ENCODE measurements at places on chromosomes 7 and 10.

DNA sequence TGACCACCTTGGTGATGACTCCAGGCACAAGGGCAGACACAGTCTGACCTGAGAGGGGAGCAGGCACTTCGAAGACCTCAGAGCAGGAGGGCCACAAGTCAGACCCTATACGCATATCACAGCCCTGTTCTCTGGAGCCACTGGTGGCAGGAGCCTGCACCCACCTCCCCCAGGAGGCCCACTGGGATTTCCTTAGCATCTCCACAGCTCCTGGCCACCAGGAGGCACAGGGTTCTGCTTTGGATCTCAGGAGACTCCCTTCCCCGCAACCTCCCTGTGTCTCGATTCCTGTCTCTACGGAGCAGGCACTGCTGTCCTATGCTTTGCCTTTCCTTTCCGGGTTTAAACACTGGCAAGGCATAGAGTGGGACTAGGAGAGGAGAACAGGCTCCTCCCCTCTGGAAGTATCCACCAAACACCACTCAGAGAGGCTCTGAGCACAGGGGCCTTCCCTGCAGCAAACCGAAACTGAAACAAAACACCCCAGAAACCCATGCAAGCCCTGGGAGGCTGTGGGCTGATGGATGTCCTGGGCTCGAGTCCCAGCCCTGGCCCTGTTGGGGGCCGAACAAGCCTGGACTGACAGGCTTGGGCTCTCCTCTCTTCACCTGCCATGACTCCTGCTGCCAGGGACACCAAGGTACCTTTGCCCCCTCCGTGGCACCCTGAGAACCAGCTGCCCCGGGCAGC is 166.3 kb downstream of the NEURL1 start:
- peak overlapping the region; percentile 97 for H3K27ac ChIP-seq
- H3K27me3 ChIP-seq, result no peaks in the 10 kb centered on the region
- H3K4me1 ChIP-seq, result peaks cover 19% of the 10 kb centered on the region
- peak overlapping the region; percentile 84 for H3K4me3 ChIP-seq
- DNase-seq, result peak; percentile 77
- H3K36me3 ChIP-seq, result no peaks in the 10 kb centered on the region

DNA sequence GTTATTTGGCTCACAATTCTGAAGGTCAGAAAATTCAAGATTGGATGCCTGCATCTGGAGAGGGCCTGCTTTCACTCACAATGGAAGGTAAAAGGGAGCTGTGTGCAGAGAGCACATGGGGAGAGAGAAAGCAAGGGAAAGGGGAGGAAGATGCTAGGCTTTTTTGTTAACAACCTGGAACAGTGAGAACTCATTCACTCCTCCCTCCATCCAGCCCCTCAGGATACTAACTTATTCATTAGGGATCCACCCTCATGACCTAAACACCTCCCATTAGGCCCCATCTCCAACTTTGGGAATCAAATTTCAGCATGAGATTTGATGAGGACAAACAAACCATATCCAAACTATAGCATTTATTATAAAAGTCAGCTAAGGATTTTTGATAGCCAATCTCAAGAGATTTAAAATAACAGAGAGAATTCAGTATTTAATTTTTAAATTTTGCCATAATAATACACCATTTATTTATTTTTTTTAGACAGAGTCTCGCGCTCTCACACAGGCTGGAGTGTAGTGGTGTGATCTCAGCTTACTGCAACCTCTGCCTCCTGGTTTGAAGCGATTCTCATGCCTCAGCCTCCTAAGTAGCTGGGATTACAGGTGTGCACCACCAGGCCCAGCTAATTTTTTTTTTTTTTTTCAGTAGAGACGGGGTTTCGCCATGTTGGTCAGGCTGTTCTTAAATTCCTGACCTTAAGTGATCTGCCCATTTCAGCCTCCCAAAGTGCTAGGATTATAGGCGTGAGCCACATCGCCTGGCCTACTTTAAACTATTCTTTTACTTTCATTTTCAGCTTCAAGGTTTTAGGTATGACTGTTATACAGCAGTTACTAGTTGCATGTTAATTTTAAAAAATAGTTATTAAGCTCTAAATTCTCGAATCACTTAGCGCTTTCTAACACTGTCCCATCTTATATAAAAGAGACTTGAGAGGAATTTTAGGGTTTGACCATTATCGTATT is 20.3 kb upstream of the ETV1 start:
- no peak overlapping the region for H3K4me3 ChIP-seq
- H3K4me1 ChIP-seq, result no peaks in the 10 kb centered on the region

- H3K27ac ChIP-seq, result peak overlapping the region; percentile 48
- H3K36me3 ChIP-seq, result no peaks in the 10 kb centered on the region
- no peaks in the 10 kb centered on the region for H3K27me3 ChIP-seq
These were observed 99.0 kb downstream of the AGMO start for GRCh38 chr7:15462721-15463389.

DNA sequence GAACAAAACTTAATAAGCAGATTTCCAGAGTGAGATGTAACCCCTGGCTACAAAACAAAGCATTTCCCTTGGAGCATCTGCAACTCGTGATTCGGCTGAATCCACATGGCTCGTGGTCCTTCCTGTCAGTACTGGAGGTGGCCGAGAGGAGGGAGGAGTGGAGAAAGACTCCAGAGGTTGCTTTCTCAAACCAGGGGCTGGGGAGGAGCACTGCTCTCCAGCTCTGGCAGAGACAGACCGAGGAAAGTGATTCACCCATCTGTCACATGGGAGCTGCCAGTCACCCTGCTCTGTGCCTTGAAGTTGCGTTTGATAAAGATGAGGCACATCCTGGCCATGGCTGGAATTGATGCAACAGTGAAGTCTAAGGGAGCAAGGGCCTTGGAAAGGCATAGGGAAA is 72.7 kb downstream of the COL13A1 start:
- no peaks in the 10 kb centered on the region for H3K36me3 ChIP-seq
- no peaks in the 10 kb centered on the region for H3K4me1 ChIP-seq
- H3K27me3 ChIP-seq, result no peaks in the 10 kb centered on the region
- no peak overlapping the region for H3K4me3 ChIP-seq

All from uterus (tissue), 4 donors.